Urinary bladder (tissue), 4 donors: ENCODE measurements at places on chromosomes 1 and 21. TPM values are rescaled to one million over a fixed set of nuclear protein-coding genes. Genes with fewer than 3 reads are reported as not detected.

DNA sequence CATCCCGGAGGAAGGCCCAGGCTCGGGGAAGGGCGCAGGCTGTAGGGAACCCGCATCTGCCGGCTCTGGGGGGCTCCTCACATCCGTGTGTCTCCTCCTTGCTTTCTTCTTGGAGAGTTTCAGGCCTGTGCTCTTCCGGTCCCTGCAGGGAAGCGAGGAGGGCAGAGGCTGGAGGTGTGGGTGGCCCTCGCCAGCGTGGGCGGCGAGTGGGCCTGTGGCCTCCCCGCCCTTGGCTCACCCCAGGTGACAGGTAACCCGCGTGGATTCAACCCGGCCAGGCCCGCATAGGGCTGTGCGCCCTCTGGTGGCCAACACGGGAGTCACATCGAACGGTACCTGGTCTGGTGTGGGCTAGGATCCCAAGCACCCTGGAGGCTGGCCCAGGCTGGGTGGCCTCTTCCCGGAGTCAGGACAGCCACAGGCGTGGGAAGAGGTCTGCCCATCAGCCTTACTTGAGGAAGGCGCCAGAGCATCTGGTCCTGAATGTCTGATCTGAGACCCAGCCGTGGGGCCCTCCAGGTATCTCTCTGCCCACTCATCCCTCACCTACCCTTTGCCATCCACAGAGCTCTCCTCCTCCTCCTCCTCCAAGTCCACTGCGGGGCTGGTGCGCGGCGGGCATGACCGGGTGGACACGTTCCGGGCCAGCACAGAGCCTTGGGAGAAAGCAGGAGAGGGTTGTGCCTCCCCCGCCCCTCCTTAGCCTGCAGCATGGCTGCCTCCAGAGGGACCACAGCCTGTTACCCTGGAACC lies 9.6 kb upstream of the TNFRSF25 start:
- no peak for DNase-seq

RIPK4 gene
- total RNA-seq: 8.8 TPM

DNA sequence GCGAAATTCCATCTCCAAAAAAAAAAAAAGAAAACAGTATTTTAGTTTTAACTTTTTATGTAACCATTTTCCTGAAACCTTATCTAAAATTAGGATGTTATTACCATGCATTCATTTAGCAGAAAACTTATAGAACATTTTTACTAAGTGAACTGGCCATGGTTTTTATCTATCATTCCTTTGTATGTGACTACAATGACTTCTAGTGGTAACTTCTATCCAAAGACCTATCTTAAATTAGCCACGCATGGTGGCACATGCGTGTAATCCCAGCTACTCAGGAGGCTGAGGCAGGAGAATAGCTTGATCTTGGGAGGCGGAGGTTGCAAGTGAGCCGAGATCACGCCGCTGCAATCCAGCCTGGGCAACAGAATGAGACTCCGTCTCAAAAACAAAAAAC lies 11.4 kb downstream of the GGPS1 start:
- no peak for DNase-seq

KRTAP11-1 gene
- not detected for total RNA-seq

DCDC2B gene
- total RNA-seq: not detected

KIF14 gene
- total RNA-seq: 8.5 TPM

DNA sequence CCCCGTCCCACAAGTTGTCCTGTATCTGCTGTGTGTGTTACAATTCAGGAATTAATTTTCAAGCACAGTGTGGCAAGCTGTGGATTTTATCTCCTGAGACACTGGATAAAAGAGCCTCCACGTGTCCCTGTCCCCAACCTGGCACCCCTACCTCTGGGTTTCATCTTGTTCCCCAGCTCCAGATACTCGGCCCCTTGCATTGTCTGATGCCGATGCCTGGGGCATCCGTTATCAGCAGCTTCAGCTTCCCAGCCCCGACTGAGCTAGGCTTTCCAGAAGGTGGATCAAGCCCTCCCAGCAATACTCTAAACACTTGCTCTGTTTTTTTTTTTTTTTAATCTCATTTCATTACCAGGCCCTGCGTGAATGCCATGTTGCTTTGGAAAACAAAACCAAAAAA lies 159.4 kb downstream of the PLXNA2 start:
- no peak for DNase-seq

SLC9C2 gene
- not detected for total RNA-seq

FCRL3 gene
- 0.05 TPM for total RNA-seq

PLA2G4A gene
- total RNA-seq: 36.8 TPM

DNA sequence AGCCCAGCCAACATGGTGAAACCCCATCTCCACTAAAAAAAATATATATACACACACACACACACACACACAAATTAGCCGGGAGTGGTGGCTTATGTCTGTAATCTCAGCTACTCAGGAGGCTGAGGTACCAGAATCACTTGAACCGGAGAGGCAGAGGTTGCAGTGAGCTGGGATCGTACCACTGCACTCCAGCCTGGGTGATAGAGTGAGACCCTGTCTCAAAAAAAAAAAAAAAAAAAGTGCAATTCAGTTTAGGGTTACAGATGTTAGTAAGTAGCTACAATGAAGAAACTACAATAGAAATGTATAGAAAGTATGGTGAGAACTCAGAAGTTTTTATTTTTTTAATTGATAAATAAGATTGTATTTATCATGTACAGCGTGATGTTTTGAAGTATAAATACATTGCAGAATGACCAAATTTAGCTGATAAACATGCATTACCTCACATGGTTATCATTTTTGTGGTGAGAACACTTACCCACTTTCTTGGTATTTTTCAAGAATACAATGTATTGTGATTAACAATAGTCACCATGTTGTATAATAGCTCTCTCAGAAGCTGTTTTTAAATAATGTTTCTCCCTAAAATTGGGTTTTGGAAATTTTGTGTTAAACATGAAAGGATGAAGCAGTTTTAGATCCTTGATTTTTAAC lies 17.9 kb downstream of the KDM1A start:
- no peak for DNase-seq

- DNase-seq: no peak
These were observed 123.2 kb upstream of the FGGY start for GRCh38 chr1:59173721-59174120.

- DNase-seq: no peak
These were observed 26.1 kb downstream of the MTR start for GRCh38 chr1:236821091-236821627.

HFM1 gene
- total RNA-seq: 27.5 TPM

DNA sequence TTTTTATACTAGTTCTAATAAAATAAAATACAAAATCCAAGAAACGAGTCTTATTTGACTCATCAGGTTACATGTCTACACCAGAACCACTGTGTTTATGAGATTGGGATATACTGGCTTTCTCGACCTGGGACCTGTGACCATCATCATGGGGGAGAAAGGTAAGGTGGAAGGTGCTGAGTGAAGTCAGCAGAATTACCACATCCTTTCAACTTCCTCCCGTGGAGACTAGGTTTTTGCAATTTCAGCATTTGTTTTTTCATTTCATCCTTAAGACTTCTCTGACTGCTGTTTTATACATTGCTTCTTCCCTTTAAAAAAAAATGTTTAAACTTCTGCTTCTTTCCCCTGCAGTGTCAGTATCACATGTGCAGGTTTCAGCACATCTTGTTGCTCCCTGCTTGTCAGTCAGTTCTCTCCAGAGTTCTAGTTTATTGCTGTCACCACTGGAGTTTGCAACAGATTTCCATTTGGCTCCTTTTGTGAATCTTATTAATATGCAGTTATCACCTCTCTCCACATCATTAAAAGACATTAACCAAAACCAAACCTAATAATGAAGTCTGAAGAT lies 60.4 kb upstream of the HAO2 start:
- no peak for DNase-seq

DNA sequence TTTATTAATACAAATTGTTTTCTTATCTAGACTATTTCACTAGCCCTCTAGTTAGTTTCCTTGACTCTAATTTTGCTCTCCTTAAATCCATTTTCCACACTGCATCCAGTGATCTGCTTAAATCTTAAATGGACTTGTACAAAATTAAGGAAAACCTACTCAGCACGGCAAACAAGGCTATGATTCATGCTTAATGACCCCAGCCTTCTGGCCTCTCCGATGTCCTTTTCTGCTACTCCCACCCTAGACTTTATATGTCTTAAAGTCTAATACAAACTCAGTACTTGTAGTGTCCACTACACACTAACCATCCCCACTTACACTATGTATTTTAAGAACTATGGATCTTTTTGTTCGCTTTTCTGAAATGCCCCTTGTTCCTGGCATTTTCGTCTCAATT lies 2.2 kb downstream of the TMED5 start:
- no peak for DNase-seq

RAB29 gene
- 5.1 TPM for total RNA-seq

DNA sequence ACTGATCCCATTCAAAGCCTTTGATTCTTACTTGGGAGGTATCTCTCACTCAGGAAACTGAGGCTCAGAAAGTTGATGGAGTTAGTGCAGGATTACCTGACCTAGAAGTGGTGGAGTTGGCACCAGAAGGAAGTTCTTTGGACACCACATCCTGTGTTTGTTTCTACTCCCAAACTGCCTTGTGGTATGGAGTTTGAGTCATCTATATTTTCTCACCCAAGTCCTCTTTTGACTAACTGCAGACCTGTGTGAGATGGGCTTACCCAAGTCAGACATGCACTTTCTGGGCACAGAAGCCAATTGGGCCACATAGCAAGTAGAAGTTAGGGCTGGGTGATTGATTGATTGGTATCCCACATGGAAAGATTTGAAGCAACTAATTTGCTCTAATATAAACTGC lies 36.1 kb downstream of the FGGY start:
- no peak for DNase-seq

DNA sequence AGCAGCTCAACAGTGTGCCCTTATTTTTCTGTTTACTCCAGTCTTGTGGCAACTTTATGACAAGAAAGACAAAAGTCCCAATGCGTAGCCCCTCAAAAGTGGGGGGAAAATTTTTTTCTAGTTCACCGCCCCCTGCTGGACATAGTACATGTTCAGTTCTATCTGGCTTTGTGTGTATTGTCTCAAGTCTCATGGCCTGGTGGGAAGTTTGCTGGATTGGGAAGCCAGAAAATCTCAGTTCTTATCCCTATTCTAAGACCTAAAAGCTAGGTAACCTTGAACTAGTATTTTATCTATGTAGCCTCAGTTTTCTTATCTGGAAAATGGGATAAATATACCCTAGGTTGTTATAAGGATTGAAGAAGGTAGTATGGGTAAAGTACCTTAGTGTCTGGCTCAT lies 55.8 kb upstream of the LDLRAP1 start:
- DNase-seq: no peak

GRCh38 chr21:18529254-18529653 lies 125.7 kb upstream of the TMPRSS15 start:
- no peak for DNase-seq

DNA sequence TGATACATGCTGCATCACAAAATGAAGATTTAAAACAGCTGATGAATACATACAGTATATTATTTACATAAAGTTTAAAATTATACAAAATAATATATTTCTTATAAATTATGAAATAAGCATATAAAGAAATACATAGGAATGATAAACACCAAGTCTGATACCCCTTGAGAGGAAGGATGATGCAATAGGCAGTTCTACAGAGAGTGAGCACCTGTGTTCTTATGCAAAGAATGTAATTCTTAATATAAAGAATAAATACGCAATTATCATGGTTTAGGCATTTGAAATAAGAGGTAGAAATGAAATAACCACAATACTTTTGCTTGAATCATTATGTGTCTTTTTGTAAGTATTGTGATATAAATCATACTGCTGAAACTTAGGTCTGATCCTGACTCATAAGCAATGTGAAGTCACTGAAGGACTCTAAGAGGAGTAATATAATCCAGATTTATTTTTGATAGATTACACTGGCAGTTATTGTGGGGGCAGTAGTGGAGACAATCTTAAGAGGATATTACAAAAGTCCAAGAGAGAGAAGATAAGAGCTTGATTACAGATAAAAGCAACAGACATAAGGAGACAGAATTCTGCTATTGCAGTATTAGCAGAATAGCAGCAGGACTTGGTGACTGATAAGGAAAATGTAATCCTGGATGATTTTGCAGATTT lies 39.0 kb downstream of the TTLL7 start:
- DNase-seq: no peak

DNA sequence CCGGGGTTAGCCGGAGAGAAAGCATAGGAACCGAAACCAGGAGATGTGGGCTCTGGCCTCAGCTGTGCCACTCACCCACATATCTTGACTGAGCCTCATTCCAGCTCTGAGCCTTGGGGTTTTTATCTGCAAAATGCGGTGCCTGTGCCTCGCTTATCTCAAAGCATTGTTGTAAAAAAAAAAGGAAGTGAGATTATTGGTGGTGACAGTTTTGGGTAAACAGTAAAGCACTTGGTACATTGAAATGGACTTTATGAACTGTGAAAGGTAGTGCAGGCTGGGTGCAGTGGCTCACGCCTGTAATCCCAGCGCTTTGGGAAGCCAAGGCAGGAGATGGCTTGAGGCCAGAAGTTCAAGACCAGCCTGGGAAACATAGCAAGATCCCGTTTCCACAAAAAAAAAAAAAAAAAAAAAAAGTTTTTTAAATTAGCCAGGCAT lies 3.8 kb downstream of the PTAFR start:
- no peak for DNase-seq

- DNase-seq: no peak
These were observed 62.2 kb downstream of the GORAB start for GRCh38 chr1:170594066-170594626.

- DNase-seq: no peak
These were observed 61.4 kb downstream of the PPP2R5A start for GRCh38 chr1:212346601-212347000.

- no peak for DNase-seq
These were observed 6.6 kb upstream of the C1orf174 start for GRCh38 chr1:3906672-3907020.

- no peak for DNase-seq
These were observed 4.4 kb downstream of the CYB561D1 start for GRCh38 chr1:109498161-109498801.

GRCh38 chr1:74504125-74504932 lies 8.1 kb downstream of the LRRC53 start:
- no peak for DNase-seq

DNA sequence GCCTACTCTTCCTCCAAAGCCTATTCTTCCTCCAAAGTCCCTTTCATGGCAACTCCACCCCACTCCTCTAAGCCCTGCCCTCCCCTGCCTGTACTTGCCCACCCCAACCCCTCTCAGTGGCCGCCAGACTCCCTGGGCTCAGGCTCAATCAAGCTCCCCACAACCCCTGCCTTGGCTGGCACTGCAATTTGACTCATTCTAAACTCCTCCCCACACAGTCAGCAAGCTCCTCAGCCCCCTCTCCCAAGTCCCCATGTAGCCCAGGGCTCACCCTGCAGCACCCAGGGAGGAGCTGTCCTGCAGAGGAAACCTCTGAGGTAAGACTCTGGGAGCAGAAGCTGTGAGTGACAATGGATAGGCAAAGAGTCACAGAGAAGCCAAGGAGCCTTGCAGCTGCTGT lies 3.6 kb upstream of the VSIG8 start:
- no peak for DNase-seq

PEAR1 gene
- 9.3 TPM for total RNA-seq

- no peak for DNase-seq
These were observed 109.5 kb upstream of the GRIK3 start for GRCh38 chr1:37143800-37144199.

DNA sequence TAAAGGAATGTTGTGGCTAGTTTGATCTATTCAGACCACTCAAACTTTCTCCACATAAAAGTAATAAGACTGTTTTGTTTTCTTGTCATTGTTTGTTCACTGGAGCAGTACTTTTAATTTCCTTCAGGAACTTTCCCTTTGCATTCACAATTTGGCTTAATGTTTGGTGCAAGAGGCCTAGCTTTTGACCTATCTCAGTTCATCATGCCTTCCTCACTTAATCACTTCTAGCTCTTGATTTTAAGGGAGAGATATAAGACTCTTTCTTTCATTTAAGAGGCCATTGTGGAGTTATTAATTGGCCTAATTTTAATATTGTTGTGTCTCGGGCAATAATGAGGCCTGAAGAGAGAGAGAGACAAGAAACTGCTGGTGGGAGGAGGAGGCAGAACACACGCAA lies 371.7 kb upstream of the DEPDC1 start:
- no peak for DNase-seq
